Right cardiac atrium (tissue), 5 donors: ENCODE measurements at places on chromosomes 4 and X.

GRCh38 chr4:914531-914930, 17.6 kb downstream of the GAK start:
- DNase-seq, result no peak

DNA sequence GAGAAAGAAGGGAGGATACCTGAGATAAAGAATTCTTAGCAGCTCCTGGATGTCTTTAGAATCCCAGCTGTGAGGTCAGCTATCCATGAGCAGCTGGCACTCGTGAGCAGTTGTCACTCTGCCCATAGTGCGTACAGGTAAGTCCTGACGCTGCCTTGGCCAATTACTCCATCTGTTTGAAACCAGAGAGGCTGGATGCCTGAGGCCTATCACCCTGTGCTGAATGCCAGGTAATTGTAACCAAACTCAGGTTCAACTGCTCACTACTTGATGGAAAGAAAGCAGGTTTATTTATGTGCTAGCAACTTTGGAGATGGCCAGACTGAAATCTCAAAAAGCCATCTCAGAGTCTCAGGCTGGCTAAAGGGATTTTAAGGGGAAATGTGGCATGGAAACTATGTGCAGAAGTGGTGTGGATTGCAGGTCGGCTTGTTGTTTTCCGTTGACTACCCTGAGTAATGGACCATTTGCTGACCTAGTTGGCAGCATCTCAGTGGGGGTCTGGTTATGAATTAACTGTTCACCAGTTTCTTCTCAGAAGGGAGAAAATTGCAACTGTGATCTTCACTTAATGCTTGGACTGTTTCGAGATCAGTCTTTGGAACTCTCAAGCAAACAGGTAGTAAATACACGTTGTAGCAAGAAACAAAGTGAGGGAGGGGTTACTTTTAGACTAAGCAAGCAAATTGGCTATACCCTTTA, 1614.0 kb upstream of the PCDH10 start:
- no peak for DNase-seq

GRCh38 chrX:72062916-72063315, 68.8 kb downstream of the RTL5 start:
- peak; percentile 67 for DNase-seq

DNA sequence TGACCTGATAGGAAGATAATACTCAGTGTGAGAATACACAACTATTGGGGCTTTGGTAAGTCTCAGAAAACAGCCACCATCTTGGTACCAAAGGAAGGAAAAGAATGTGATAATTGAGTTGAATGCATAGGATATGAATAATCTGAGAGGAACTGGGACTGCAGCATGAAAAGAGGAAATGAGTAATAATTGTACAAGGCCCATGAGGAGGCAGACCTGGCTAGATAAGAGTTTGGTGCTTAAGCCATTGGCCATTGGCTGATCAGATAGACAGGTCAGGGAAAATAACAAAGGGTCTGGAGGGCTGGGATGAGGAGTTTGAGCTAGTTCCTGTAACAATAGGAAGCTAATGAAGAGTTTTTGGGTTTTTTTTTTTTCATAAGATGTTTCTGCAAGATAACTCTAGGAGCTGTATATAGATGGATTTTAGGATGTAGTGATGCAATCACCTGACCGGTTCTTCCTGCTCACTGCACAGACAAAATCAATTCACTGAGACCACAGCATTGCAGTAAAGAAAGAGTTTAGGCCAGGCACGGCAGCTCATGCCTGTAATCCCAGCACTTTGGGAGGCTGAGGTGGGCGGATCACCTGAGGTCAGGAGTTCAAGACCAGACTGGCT, 5.3 kb upstream of the TRMT2B start:
- DNase-seq, result no peak

- no peak for DNase-seq
Observed at GRCh38 chr4:17765514-17766286, 15.7 kb downstream of the FAM184B start.

DNA sequence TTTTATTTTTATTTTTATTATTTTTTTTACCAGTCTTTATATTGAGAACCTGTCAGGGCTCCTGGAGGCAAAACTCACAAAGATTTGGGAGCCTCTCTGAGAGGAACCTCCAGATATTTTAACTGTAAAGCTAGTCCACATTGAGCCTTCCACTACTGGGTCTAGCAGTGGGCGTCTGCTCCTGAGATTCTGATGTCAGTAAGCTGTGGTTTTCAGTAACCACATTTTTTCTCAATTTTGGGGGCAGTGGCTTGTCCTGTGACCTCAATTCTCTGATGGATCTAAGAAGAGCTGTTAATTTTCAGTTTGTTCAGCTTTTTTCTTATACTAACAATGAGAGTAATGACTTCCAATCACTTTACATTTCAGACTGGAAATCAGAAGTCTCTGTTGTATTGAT, 23.6 kb upstream of the GPRASP1 start:
- no peak for DNase-seq

DNA sequence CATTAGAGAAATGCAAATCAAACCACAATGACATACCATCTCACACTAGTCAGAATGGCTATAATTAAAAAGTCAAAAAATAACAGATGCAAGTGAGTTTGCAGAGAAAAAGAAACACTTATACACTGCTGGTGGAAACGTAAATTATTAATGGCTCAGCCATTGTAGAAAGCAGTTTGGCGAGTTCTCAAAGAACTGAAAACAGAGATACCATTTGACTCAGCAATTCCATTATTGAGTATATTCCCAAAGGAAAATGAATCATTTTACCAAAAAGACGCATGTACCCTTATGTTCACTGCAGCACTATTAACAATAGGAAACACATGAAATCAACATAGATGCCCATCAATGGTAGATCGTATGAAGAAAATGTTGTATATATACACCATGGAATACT, 75.0 kb downstream of the NAA11 start:
- no peak for DNase-seq

DNA sequence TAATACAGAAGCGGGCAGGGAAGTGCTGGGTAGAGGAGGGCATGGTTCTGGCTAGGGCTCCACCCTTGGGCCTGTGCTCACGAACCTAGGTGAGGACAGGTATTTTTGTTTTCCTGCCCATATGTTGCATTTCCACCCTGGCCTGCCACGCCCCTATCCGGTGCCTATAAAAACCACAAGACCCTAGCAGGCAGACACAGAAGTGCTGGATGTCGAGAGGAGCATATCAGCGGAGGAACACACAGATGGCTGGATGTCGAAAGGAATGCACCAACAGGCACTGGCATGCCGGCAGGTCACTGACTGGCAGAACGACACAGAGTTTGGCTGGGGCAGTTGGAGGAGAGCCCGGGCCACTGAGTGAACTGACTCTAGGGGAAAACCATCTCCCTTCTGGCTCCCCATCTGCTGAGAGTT, 316.6 kb upstream of the BOD1L1 start:
- peak; percentile 72 for DNase-seq

DNA sequence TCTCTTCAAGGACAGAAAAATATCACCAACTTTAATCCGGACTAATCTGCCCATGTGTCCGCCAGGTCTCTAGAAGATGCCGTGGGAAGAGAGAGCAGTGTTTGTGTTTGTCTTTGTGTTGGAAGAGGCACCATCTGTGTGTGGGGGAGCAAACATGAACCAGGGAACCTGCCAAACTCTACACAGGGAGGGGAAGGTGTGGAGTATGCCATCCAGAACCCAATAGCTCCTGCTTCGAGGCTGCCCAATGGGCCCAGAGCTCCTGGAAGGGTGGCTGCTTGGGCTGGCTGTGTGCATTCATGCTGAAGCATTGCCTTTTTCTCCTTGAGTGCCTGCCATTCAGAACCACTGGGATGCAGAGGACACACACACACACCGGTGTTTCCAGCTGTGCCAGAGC, 536.2 kb downstream of the MID1IP1 start:
- DNase-seq, result no peak

- DNase-seq, result no peak
Observed at GRCh38 chrX:18102006-18102405, 118.7 kb downstream of the BEND2 start.

DNA sequence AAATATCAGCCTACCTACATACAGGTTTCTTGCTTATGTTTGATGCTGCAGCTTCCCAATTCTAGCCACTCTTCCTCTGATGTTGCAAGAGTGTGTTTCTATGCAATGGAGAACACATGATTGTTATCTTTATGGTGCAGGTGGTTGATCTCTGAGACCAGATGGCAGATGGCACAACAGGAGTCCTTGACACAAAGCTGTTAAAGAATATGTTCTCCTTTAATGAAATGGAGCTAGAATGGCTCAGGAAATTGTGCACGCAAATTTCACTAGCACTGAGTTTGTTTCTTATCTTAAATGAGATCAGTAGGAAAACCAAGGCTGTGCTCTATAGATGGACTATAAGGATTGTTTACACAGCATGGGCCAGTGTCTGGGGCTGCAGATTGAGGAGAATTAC, 29.9 kb upstream of the TTC29 start:
- no peak for DNase-seq

GRCh38 chr4:62156205-62156604, 956.1 kb downstream of the ADGRL3 start:
- DNase-seq, result no peak

DNA sequence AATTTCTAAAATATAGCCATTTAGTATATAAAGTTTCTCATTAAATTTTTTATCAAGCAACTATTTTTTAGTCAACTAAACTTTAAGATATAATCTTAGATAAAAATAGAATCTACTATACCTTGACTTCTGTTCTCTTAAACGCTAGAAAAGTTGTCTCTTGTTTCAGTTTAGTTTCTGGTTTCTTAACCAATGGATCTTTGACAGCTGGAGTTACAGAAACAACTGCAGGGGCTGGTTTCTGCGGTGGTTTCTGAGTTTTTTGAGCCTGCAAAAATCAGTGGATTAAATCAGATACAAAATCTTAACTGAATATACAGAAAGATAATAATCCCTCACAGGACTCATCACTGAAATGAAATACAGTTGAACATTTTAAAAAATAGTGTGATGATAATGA, 21.9 kb downstream of the INTS12 start:
- no peak for DNase-seq

DNA sequence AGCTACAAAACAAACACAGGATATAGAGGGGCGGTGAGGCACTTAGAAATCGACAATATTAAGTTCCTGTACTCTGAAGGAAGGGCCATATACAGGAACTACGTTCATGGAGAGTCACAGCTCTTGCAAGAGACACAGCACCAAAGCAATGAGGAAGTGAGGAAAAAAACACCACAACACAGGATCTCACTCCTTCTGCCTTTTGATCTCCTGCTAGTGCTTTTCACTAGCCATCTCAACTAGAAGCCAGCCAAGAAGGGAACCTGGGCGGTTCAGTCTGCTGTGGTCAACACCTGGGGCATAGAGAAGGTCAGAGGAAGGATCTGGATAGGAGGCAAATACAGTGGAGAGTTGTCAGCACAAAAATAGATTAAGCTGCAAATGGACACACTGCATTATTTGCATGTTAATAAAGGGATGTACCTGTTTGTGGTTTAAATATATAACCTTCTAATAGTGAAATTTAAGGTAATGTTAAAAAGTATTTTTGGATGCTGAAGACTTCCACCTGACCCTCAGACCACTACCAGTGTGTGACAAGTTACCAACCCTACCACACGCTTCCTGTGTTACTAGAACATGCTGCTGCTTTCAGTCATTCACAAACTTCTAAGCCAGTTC, 104.6 kb downstream of the DTHD1 start:
- DNase-seq, result no peak

- DNase-seq, result no peak
Observed at GRCh38 chr4:82705928-82706300, 92.7 kb downstream of the SCD5 start.

DNA sequence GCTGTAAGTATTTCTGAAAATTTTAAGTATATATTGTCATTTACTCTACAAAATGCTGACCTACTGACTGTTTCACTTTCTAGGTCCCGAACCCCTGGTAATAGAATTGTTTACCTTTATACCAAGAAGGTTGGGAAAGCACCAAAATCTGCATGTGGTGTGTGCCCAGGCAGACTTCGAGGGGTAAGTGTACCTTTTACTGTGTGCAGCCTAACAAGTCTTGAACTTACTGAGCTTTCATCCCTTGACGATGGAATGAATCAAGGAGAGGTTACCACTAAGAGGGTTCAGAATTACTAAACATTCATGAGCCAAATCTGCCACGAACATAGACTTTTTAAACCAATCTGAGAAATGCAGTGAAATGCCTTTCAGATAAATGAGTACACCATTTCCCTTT, 1.6 kb downstream of the RPL34 start:
- DNase-seq, result no peak

GRCh38 chr4:158255727-158256324, 45.5 kb downstream of the TMEM144 start:
- DNase-seq, result no peak

- DNase-seq, result no peak
Observed at GRCh38 chrX:9961750-9962149, 5.4 kb upstream of the CLDN34 start.

GRCh38 chr4:53015681-53016080, 153.6 kb downstream of the RASL11B start:
- DNase-seq, result peak; percentile 59

- DNase-seq, result no peak
Observed at GRCh38 chrX:25012793-25013631, 2.8 kb downstream of the ARX start.

GRCh38 chr4:187965726-187966125, 29.8 kb upstream of the ZFP42 start:
- no peak for DNase-seq

- DNase-seq, result no peak
Observed at GRCh38 chr4:58499182-58499581, 1389.0 kb upstream of the IGFBP7 start.

DNA sequence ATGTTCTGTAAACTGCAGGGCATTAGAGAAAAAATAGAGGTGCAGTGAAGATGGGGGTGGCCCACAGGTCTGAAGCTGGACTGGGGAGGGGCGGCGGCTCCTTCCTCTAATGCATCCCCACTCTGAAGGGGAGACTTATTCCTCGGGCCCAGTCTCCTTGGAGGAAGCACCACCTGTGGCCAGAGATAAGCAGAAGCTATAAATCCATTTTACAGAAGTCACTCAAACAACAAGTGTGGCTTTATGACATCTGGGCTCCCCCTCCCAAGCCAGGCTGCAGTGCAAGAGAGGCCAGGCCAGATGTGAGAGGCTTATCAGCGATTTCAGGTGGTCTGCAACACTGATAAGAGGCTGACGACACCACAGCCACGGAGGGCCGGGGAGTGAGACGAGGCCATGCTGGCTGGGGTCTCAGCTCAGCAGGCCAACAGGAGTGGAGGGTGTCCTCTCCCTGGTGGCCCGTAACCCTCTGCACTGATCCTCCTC, 15.8 kb downstream of the CYTL1 start:
- no peak for DNase-seq

DNA sequence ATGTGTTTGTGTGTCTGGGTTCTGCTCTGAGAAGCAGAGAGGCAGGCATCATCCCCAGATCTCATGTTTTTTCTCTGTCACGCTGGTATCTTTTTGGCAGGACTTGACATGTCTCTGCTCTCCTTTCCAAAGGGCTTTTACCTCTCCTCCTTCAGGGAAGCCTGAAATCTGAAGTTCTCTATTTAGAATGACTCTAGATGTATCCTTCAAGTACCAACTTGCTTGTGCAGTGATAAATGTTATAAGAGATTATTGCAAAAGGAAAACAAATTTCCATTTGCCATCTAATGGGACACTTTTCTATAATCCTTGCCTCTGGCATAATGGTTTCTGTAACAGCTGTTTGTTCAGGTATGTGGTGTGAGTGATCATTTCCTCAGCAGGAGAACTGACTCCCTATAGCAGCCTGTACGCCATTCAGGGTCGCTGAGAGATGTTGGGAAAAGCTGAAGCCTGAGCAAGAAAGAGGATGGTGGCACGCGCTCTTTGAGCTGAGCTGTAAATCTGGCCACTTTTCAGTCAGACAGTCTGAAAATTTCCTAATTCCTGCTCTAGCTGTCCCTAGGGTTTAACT, 72.5 kb downstream of the CNGA2 start:
- DNase-seq, result no peak
